ENCODE measurements at places on chromosomes 1 and 21. TPM values are rescaled to one million over a fixed set of nuclear protein-coding genes. Genes with fewer than 3 reads are reported as not detected.
A peak's percentile ranks its signal among the peaks of the same experiment; 100 is the strongest.

GRCh38 chr1:101652484-101652883 lies 344.2 kb downstream of the OLFM3 start:
- no peak for DNase-seq

DNA sequence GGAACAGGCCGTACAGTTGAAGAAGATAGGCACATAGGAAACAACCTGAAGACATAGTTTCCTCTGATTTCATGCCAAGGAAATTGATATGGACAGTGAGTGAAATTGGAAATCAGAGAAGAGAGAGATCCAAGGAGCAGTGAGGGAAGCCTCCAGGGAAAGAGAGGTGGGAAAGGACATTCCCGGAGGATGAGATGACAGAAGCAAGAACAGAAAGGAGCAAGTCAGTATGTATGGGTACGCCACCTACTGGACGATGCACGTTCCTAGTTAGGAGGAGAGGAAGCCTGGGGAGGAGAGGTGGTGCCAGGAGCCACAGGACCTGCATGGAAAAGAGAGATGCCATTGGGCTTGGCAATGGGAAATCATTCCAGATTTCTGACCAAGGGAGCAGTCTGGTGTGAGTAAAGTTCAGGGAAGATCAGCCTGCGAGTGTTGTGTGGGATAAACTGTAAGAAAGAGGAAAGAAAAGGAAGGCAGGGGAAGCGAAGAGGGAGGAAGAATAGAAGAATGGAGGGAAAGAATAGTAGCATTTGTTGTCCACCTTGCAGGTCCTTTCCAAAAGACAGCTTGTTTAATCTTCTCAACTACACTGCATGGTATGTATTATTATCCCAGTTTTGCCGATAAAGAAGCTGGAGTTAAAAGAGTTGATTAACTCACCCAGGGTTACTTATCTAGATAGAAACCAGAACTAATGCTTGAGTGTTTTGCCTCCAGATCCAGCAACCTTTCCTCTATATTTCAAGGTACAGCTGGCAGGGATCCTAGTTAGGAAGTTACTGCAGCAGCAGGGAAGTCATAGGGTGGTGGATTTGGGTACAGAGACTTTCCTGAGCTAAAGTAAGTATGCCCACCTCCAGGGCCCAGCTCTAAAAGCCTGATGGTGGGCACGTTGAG lies 27.4 kb downstream of the C1orf116 start:
- DNase-seq, result peak; percentile 74

- no peak for DNase-seq
Observed at GRCh38 chr1:14514739-14515138, 83.7 kb upstream of the KAZN start.

DNA sequence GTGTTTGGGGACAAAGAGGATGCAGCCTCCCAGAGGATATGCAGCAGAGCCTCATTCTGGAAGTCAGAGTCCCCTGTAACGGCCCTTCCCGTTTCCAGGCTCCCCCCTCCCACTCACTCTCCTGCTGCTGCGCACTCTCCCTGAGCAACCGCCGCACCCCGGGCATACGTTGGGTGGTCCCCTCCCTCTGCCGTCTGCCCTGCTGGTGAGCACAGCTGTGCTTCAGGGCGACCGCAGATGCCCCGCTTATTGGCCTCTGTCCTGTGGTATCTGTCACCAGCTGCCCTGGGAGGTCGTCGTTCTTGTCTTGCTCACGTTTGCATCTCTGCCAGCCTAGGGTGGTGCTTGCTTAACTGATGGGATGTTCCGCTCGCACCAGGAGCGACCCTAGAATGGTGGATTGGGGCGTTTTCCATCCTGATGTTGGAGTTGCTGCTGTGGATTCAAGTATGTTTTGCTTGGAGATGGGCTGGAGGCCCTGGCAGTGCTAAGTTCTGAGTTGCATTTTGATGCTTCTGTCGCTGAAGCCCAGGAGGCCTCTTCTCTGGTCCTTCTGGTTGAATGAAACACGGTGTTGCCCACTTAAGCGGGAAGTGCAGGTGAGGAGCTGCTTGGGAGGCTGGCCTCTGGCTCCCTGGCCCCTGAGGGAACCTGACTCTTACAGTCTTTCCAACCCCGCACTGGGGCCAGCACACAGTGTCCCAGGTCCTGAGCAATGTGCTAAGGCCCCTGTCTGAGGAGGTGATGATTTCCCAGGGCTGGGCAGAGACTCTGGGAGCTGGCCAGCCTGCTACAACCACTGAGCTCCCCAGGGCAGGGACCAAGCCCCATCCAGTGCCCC lies 3.2 kb downstream of the TMEM201 start:
- DNase-seq, result no peak

DNA sequence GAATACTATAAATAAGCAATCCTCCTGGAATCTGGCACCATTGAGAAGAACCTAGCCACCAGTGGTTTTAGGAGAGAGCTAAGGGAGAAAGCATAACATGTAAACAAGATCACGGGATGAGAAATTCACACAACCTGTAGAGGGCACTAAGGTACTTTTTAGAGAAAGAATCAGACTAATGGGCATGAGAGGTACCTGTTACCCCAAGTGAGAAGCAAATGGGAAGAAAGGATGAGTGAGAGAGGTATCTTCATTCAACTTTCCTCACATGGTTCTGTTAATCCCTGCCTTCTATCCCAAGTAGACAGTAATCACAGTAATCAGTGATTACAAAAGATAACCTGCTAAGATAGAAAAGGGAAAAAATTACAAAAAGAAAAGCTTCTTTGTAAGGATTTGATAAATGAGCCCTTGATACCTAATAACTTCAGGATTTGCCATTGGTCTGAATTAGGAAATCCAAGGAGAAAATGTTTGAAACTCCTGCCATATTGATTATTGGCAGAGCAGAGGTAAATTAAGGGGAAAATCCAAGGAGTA lies 251.1 kb upstream of the ADGRL2 start:
- peak; percentile 52 for DNase-seq

GRCh38 chr1:77081834-77082233 lies 137.4 kb downstream of the PIGK start:
- no peak for DNase-seq

DNA sequence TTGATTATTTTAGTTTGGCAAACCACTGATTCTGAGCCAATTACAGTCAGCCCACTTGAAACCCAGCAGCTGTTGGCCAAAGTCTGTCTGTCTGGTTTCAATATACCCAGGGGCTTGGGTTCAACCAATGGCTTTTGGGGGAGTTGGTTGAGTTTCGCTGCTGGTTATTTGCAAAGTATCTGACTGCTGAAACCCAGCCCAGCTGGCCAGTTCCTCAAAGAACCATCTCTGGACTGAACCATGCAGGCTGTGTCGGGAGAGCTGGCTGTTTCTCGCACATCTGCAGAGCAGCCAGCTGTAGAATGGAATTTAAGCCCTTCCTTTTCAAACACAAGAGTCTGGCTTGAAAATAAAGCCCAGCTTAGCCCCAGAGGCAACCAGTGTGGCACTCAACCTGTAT lies 66.0 kb upstream of the PAX7 start:
- no peak for DNase-seq

DNA sequence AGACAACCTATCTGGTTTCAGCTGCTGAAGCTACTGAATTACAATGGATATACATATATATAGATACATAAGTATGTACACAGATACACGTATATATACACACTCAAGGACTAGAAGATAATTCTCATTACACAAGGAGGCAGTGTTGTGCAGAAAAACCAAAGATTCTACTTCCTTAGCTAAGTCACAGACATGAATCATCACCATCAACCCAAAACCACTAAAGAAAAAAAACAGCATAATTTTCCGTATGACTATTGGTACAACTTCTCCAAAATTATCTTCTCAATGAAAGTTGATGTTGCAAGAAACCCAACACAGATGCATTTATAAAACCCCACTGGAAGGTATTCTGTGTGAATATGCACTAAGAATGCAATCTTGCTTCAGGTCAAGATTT lies 36.8 kb upstream of the RPF1 start:
- DNase-seq, result peak; percentile 94

GRCh38 chr1:73701826-73702225 lies 496.1 kb downstream of the LRRIQ3 start:
- no peak for DNase-seq

DNA sequence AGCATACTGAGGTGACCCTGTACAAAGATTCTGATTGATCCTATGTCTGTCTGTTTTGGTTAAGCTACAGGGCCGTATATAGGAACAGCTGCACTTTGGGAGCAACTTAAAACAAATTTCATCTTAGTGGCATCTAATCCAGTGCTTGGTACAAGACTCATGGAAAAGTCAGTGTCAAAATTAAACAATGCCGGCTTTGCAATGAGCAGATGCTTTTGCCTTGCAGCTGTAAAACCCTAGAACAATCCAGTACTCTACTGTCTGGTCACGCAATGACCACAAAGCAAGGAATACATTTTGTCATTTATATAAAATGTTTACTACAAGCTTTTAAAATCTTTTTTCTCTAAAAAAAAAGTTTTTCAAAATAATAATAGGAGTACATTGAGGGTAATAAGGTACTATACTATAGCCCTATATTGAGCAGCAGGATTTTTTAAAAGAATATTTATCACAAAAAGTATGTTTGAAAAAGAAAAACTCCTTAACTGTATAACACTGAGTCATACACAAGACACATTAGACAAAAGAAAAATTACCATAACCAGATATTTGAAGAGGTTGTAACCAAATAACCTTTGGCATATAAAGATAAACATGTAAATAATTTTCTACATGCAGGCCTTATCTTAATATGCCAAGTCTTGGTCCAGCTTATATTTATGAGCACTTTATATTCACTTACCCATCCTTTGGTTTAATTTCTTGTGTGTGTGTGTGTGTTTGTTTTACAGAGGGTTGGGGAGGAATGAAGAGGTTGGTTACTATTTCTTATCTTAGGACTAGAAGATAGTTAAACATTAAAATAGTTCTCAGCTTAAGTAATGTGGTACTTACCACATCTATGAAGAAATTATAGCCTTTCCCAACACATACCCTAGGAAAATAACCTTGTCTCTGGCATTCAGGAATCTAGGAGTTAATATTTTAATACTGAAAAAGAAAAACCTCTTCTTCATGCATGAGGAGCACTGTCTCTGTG lies 262.3 kb downstream of the FAF1 start:
- peak; percentile 62 for DNase-seq

- no peak for DNase-seq
Observed at GRCh38 chr1:243725846-243726245, 124.2 kb downstream of the AKT3 start.

- DNase-seq, result no peak
Observed at GRCh38 chr1:99181892-99182291, 82.4 kb upstream of the PLPPR4 start.

GRCh38 chr1:97271916-97272788 lies 550.6 kb downstream of the PTBP2 start:
- no peak for DNase-seq

DNA sequence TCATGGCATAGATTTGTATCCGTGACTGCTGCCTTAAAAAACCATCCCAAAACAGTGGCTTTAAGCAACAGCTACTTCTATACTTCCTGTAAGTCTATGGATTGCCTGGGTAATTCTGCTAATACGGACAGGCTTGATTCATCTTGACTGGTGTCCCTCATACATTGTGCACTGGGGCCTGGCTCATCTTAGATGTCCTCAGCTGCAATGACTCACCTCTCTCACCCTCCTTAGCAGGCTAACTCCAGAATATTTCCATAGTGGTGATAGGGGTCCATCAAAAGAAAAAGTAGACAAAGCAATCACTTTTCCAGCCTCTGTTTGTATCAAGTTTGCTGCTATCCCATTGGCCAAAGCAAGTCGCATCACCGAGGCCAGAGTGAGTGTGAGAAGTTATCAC lies 409.1 kb upstream of the KAZN start:
- no peak for DNase-seq

- DNase-seq, result peak; percentile 26
Observed at GRCh38 chr1:98110674-98111073, 189.8 kb upstream of the DPYD start.

DNA sequence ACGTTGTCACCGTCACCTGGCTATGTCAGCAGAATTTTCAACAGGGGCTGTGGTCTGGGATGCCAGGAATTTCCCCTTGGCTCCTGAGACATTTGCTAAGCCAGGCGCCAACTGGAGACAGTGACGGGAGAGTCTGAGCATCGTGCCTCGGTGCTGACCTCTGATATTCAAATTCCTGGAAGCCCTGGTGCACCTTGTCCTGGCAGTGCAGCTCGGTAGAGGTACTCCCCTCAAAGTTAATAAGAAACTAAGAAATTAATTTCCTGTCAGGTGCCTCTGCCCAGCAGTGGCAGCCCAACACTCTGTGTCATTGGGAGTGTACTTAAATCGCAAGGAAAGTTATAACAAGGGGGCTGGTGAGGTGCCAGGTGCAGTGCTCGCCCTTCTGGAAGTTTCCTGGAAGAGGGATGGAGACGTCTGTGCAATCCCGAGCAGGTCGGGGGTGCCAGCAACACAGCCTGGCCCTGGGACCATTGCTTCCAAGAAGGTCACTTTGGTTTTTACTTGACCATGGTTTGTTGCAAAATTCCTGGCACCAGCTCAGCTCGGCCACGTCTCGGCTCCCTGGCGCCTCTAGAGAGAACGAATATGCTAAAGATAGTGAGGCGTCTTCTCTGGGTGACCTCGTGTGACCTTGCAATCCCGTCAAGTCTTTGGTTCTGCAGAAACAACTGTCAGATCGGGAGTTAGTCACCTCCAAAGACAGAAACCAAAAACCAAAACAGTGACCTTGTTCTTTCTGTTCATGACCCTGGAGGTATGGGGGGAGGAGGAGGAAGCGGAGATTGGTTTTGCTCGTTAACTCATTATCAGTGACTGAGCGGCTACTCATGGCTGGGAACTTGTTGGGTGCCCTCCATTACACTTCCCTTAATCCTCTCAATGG lies 149.5 kb upstream of the VAMP3 start:
- no peak for DNase-seq

DNA sequence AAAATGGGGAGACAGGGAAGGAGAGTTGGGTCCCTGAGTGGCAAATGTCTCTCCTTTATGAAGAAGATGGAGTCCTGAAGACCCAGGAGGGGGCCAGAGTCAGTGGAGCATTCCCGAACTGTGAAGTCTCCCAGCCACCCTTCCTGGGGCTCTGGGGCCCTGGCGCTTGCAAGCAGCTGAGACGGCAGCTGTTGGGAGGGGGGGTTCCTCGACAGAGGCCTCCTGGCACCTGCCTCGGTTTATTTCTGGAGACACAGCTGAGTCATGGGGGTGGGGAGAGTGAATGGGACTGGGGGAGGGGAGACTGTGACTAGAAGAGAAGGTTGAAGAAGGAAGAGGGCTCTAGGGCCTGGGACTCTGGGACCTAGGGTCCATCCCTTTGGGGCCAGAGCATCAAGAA lies 14.0 kb downstream of the NES start:
- peak; percentile 79 for DNase-seq

GRCh38 chr1:3736131-3736561 lies 16.1 kb upstream of the CCDC27 start:
- DNase-seq, result no peak

MANEAL gene
- 0.28 TPM for total RNA-seq

KLF17 gene
- 0.28 TPM for total RNA-seq

TNFRSF9 gene
- total RNA-seq, result 0.72 TPM

LCK gene
- total RNA-seq, result not detected

CFHR3 gene
- not detected for total RNA-seq

L1TD1 gene
- not detected for total RNA-seq

B3GALT6 gene
- 18.3 TPM for total RNA-seq

SIM2 gene
- 1.9 TPM for total RNA-seq

SRSF11 gene
- total RNA-seq, result 94.5 TPM

CSF1 gene
- 9.4 TPM for total RNA-seq

Measured in IMR-90 (cell line).